M059J (cell line): ENCODE measurements at places on chromosomes 12 and 14.
A peak's percentile ranks its signal among the peaks of the same experiment; 100 is the strongest.

DNA sequence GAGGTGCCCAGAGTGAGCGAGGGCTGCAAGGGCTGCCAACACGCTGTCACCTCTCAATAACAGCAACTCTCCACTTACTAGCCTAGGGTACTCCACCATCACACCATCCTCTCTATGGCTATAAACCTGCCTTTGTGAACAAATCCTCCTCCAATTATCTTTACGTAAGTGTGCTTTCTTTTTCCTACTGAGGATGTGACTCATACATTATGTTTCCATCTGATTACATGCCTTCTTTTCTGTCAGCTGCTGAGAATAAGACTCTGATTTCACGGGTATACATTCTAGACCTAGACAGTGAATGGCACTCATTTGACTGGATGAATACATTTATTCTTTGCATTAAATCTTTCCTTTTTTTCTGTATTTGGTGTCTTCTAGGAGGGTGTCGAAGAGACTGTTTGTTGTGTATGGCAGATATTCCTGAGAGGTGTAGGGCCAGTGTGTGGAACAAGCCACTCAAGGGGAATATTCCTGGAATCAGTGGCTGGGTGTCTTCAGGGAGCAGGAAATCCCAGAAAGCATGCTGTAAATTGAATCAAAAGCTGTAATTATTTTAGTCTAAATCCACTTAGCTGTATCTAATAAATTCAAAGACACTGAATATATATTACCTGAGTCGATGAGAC, 327.3 kb upstream of the TMTC1 start:
- peak; percentile 68 for DNase-seq

DNA sequence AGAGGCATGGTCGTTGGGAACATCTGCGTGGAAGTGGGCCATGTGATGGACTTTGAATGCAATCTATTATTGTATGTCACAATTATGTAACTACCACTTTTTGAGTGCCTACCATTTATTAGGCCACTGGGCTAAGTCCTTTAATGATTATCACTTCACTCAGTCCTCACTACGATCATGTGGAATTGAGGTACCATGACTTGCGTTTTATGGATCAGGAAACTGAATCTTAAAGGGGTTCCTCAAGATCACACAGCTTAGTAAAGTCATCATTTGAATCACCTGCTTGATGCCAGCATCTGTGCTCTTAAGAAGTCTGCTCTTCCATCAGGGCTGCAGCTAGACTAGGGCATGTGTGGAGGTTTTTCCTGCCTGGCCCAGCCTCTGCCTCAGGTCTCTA, 136.7 kb downstream of the DAD1 start:
- no peak for DNase-seq

- DNase-seq: no peak
Measured at GRCh38 chr12:48169011-48169410, 11.7 kb upstream of the ASB8 start.

- no peak for DNase-seq
Measured at GRCh38 chr12:18373181-18373580, 111.9 kb downstream of the PIK3C2G start.

DNA sequence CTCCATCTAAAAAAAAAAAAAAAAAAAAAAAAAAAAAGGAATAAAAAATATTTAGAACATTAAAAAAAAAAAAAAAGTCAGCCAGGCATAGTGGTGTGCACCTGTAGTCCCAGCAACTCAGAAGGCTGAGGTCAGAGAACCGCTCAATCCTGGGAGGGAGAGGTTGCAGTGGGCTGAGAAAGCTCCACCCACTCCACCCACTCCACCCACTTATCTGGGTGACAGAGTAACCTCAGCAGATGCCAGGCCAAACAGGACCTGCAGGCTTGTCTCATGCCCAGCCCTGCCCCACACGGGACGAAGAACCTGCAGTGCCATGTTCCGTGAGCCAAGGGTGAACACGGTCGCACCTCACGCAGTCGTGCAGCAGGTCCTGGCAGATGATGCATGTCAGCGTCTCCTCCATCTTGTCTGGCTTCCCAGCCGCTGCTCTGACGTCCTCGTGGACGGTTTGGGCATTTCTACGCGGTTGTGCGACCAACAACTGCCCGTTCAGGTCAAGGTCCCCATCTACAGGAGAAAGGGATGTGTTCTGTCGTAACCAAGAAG, 28.6 kb downstream of the CHFR start:
- DNase-seq: no peak

DNA sequence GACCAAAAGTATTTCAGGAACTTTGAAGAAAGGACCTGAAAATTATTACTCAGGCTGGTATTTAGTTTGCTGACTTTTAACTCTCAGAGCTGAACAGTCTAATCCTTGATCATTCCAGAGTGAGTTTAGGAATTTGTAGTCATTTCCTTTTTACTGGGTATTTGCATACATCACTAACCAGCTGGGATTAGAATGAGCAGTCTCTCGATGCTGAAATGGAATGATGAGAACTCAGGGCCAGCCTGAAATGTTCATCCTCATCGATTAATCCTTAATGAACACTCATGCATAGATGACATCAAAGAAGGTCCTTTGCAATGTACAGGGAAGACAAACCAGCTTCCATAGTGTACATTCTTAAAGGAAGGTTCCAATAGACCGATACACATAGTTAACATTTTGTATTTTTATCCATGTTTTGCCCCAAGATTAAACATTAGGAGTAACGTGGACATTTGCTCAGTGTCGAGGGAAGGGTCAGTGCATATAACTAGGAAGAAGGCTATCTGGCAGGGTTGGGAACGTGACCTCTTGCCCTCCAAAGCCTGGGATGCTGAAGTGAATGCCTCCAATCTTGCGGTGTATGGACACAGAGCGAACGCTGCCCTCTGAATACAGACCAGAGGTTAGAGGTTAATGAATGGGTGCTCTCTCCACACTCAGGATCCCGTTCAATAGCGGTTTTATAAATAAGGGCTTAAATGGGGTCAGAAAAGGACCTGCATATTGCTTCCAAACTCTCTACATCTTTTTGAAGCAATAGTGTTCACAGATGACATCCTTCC, 14.5 kb downstream of the FBXL14 start:
- DNase-seq: no peak

DNA sequence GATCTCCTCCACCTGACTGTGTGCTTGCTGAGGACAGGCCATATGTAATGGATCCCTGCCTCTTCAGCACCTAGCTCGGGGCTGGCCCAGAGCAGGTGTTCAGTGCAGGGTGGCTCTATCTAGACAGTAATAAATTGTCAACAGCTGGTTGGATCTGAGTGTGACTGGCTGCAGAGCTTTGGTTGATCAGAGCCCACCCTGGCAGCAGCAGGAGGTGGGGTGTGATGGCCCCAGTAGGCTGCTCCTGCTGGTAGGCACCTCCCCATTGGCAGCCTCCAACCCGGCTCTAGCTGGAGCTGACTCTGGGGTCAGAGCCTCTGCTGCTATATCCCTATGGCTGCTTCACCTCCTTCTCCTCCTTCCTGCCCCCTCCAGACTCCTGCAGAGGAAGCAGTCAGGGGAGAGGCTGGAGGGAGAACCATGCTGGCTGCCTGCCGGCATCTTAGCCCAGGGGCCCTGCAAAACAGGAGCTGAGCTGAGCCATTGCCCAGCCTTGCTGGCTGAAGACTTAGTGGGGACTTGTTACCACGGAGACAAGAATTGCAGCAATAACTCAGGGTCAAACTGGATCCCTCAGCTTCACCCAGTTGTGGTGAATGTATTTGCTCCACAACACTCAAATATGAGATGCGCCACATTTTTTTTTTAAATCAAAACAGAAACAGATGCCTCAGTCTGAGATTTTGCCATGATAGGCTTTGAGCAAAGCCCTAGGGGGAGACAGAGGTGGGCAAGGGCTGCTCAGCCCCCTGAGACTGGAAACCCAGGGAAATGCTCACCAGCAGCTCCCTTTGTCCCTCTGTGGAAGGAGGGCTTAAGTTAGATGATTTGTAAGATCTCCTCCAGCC, 22.2 kb downstream of the TMEM63C start:
- DNase-seq: no peak

DNA sequence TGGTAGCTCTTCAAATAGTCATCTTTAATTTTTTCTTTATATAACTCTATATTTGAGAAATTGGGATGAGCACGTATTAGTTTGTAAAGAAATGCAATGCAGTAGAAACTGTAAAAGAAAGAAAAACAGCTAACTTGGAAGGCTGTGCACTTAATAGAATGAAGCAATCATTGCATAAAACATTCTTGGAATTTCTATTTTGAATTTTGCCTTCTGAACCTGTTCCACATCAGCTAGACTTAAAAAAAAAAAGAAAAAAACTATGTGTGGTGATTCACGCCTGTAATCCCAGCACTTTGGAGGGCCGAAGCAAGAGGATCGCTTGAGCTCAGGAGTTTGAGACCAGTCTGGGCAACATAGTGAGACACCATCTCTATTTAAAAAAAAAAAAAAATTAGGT, 29.4 kb downstream of the SCN8A start:
- peak; percentile 5 for DNase-seq

GRCh38 chr14:91919814-91920213, 27.7 kb downstream of the FBLN5 start:
- DNase-seq: no peak

DNA sequence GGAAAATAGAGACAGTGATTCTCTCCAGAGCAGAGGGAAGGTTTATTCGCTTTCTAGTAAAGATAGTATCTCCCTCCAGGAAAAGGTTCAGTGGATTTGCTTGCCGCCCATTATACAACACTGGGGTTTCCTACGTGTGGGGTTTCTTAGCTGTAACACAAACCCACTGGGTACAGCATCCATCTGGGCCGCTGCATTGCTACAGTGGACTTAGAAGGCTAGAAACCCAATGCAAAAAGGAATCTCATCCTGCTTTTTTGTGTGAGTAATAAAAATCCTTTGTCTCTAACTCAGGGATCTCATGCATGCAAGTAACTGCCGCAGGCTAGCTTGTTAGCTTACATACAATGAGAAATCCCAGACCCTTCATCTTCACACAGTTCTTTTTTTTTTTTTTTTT, 67.1 kb upstream of the BCL2L14 start:
- DNase-seq: no peak

DNA sequence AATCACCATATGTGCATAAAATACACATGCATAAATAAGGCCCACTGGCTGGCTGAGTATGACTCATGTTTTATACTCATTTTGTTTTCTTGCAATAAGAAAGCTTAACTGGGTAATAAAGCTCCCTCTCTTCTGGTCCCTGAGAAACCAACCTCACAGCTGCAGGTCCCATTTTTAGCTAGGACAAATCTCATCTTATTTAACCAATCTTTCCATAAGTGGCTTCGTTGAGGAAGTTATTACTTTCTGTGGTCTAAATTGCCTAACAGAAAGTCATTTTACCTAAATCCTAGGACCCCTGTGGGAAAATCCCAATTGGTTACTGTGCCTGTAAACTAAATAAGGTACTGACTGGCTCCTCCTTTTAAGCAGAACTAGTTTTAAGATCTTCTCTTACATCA, 232.8 kb upstream of the FBXO33 start:
- no peak for DNase-seq

DNA sequence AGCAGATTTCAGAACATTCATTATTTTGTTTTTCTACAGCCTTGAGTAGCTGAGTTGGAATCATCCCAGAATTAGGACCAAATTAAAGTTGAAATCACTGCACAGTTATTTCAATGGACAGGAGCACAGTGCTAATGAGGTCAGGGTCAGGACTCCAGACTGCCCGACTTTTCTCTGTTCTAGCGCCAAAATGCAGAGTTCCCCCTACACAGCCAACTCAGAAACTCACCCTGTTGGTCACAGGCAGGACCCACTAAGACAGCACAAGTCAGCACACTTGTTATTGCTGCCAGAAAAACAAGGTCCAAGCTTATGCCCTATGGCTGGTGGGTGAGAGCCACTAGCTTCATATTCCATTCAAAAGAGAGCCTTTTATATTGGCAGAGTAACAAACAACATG, 198.1 kb upstream of the KRR1 start:
- no peak for DNase-seq

DNA sequence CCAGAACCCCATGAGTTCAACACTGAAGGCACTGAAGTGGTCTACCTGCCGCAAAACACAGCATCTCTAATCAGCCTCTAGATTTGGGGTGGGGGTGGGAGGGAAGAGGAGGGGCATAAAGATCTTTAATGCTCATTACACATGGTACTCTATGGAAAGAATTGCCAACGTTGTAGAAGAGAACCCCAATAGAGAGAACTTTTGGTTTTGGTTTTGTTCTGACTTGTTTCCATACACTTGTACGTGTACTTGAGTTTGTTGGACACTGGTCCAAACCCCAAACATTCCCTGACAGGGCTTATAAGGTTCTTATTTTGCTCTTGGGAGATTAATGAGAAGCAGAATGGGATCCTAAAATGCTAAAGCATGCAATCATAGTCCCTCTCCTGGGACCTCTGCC, 31.0 kb downstream of the GNPTAB start:
- no peak for DNase-seq

DNA sequence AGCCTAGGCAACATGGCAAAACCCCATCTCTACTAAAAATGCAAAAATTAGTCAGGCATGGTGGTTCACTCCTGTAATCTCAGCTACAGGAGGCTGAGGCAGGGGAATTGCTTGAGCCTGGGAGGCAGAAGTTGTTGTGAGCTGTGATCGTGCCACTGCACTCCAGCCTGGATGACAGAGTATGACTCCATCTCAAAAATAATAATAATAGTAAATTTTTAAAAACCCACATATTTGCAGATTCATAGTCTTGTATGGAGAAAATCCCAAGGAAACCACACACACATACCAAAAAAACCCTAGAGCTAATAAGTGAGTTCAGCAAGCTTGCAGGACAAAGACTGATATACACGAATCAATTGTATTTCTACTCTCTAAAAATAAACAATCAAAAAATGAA, 19.0 kb upstream of the MTHFD1 start:
- DNase-seq: no peak

DNA sequence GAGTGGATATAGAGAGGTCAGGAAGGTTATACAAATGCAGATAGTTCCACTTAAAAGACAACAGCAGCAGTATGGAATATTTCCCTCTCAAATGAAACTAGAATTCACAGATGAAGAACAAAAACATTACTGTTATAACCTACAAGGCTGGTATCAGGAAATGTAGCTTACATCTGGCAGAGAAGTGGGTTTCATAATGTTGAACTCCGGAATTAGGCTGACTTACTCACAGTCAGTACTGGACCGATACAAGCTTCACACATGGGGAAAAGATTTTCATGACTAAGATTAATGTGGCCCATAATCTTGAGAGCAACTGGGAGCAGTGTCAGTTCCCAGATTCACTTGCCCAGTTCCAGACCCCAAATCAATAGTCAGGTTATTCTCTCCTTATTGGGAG, 353.9 kb downstream of the DUSP6 start:
- no peak for DNase-seq
